ENCODE measurements at places on chromosomes 5 and 9. TPM values are rescaled to one million over a fixed set of nuclear protein-coding genes. Genes with fewer than 3 reads are reported as not detected.
A peak's percentile ranks its signal among the peaks of the same experiment; 100 is the strongest.

DNA sequence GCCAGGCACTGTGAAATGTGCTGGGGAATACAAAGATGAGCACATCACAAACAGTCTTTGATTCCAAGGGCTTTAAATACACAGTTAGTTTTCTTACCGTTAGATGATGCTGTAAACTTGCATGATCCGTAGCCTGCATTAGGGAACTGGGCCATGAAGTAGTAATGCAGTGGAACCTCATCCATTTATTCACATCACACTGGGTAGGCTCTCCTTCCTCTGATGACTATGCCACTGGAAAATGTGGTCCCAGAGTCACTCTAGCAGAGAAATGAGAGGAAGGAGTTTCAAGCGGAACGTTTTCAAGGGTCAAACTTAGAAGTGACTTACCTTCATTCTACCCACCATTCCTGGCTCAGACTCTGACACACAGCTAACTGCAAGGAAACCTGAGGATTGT is 26.4 kb downstream of the ZFAND5 start:
- no peak for DNase-seq

The GPR150 gene
- not detected for polyA plus RNA-seq

GRCh38 chr5:133957591-133957990 is 10.8 kb downstream of the C5orf15 start:
- no peak for DNase-seq

- no peak for DNase-seq
Observed at GRCh38 chr9:97243606-97244005, 63.9 kb upstream of the CCDC180 start.

DNA sequence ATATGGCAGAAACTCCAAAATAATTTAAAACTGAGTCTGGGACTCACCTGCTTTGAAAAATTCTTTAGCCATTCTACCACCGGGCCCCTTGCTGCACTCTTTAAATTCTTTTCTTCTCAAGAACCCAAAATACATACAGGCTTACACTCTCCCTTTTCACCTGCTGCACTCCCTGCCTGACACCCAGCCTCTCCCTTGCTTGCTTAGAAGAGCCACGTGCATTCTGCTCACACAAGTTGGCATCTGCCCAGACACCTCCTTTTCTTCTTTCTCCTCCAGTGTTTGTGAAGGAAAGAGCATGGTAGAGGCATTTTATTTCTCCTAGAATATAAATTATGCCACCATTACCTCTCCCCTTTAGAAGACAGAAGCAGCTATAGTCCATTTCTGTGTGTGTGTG is 39.0 kb upstream of the AOPEP start:
- DNase-seq = no peak

- peak; percentile 88 for DNase-seq
Observed at GRCh38 chr5:5270958-5271785, 131.0 kb downstream of the ADAMTS16 start.

DNA sequence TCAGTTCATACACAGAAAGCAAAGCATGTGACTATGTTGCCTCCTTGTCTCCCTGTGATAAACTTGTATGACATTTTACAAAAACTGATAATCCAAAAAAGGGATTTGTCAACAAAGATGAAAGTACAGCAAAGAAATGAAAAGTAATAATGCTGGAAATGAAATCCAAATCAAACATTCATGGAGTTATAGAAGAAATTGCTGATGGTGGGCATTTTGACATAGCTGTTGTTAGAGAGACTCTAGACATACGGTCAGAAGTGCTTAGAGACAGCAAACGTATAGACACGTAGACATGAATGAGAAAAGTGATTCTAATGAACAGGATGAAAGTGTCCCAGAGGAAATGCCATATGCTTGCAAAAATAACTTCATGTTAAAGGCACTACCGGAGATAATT is 186.9 kb upstream of the RGMB start:
- no peak for DNase-seq

The LRRC70 gene
- polyA plus RNA-seq = not detected

DNA sequence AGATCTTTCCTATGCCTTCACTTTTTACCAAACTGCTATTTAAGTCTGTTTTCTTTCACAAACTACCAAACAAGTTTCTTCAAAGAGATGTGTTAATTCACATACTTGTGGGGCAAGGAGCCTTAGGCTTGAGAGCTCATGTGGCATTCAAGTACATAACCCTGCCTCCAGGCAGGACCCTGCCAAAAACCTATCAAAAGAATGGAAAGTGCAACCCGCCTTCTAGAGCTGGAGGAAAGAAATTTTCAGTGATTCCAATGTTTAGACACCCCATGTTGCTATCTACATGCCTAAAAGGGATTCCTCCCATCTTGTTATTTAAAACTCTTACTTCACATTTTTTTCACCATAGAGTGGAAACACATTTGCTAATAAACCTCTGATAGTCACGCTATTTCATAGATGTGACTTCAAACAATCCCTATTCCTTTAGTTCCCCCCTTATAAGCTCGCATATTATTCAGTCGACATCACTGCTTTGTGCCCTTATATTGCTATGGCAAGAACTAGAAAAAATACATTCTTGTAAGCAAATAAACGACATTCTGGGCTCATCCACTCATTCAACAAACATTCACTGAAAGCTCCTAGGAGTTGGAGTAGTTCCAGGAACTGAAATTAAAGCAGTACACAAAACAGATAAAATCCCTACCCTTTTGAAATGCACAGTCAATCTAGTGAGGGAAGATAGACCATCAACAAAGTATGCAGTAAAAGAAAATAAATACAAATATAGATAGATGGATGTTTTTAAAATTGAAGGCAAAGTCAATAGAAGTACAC is 518.1 kb downstream of the ELAVL2 start:
- DNase-seq = no peak

GRCh38 chr5:56685503-56686217 is 129.7 kb upstream of the MAP3K1 start:
- no peak for DNase-seq

The SLC34A1 gene
- not detected for polyA plus RNA-seq

GRCh38 chr9:19683715-19684114 is 105.1 kb downstream of the SLC24A2 start:
- DNase-seq = no peak
